MM.1S (cell line): ENCODE measurements at places on chromosomes 7 and 10.

GRCh38 chr10:13349463-13350274 is 1.6 kb upstream of the SEPHS1 start:
- DNase-seq: no peak
- H3K27ac ChIP-seq: peak overlapping the region; percentile 13; the same call in 1 of the 2 replicates
- peak overlapping the region; percentile 65 for H3K4me3 ChIP-seq

GRCh38 chr7:136912339-136912738 is 43.9 kb downstream of the CHRM2 start:
- no peaks in the 10 kb centered on the region for H3K36me3 ChIP-seq
- H3K27me3 ChIP-seq: no peaks in the 10 kb centered on the region
- no peaks in the 10 kb centered on the region for H3K4me1 ChIP-seq
- no peak overlapping the region for H3K27ac ChIP-seq
- no peak overlapping the region for H3K4me3 ChIP-seq

DNA sequence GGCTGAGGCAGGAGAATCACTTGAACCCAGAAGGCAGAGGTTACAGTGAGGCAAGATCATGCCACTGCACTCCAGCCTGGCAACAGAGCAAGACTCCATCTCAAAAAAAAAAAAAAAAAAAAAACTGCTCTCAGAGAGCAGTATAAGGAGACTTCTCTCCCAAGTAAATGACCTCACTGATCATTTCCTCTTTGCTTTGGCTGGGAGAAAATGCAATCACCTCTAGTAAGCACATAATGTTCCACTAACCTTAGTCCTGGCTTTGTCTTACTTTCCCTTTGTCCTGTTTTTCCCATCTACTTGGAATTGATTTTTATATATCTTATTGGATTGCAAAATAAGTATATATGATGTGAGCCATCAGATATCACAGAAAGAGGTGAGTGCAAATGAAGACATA is 2.5 kb downstream of the SLC25A13 start:
- no peaks in the 10 kb centered on the region for H3K27me3 ChIP-seq
- H3K27ac ChIP-seq: no peak overlapping the region
- no peak overlapping the region for H3K4me3 ChIP-seq
- H3K4me1 ChIP-seq: peaks cover 10% of the 10 kb centered on the region

DNA sequence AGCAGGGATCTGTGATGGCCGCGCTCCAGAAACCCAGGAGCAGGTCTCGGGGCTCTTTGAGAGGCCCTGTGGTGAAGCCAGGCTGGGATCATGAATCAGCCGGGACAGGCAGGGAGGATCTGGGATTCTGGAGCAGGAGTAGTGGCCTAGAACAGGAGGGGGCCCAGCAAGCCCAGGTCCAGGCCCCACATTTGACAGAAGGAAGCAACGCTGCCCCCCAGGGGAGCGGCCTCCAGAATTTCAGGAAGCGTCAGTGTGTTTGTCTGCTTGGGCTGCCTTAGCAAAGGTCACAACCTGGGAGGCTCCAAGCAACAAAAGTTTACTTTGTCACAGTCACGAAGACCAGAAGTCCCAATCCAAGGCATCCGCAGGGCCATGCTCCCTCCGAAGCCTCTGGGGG is 36.8 kb downstream of the CLRN3 start:
- H3K27me3 ChIP-seq: no peaks in the 10 kb centered on the region
- H3K4me3 ChIP-seq: no peak overlapping the region
- DNase-seq: no peak
- no peaks in the 10 kb centered on the region for H3K36me3 ChIP-seq

GRCh38 chr10:119503821-119504220 is 38.7 kb downstream of the RGS10 start:
- H3K27me3 ChIP-seq: no peaks in the 10 kb centered on the region
- H3K27ac ChIP-seq: no peak overlapping the region
- no peak overlapping the region for H3K4me3 ChIP-seq
- no peaks in the 10 kb centered on the region for H3K36me3 ChIP-seq

- no peaks in the 10 kb centered on the region for H3K36me3 ChIP-seq
- no peak overlapping the region for H3K27ac ChIP-seq
- DNase-seq: no peak
- H3K27me3 ChIP-seq: no peaks in the 10 kb centered on the region
- H3K4me1 ChIP-seq: peaks cover 3% of the 10 kb centered on the region; the same call in 1 of the 2 replicates
These were observed 39.1 kb downstream of the PODXL start for GRCh38 chr7:131517218-131517923.

DNA sequence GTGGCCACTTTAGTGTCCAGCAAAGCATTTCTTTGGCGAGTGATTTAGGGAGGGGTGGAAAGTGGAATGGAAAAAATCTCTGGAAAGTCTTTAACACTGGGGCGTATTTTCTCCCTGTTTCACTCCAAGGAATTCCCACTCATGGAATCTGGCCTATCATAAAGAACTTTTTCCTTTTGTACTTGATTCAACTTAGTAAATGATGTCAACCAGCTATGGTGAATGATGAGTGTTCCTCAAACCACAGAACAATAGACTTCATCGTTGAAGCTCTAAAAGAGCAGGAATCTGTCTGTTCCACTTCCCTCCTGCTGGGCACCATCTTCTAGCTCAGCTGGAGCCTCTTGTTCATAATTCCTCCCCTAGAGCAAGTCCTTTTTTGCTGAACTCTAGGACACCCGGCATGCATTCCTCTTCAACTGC is 66.5 kb downstream of the EPDR1 start:
- no peak overlapping the region for H3K27ac ChIP-seq
- DNase-seq: no peak
- H3K4me1 ChIP-seq: no peaks in the 10 kb centered on the region
- H3K27me3 ChIP-seq: no peaks in the 10 kb centered on the region

DNA sequence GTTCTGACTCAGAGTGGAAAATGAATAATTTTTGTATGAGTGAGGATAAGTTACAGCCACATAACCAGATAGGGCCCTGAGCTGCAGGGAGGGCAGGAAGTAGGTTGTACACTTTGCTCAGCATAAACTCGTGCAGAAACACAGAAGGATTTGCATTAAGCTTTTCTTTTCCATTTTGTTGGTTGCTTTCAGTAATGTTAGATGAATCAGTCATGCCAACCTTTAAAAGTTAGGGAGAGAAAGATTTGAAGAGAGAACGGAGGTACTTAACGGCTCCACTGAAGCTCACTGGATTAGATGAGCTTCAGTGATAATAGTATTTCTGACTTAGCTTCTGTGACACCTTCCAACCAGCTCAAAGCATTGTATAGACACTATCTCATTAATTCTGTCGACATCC is 348.1 kb downstream of the GATA3 start:
- no peak overlapping the region for H3K4me3 ChIP-seq
- no peak for DNase-seq
- H3K27ac ChIP-seq: no peak overlapping the region
- H3K27me3 ChIP-seq: no peaks in the 10 kb centered on the region

DNA sequence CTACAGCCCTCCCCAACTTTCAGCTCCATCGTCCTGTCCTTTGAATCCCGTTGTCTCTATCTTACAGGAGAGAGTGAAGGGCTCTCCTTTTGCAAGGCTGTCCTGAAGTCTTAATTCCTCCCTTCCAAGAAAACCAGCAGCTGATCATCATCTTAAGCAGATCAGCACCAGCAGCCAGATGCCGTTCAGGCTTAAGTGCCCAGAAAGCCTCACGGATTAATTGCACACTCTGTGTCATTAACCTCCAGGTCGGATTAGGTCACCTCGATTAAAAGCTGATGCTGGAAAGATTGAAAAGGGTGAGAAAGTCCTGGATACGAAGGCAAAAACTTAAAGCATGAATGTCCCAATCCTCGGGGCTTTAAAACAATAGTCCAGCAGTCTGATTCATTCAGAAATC is 24.8 kb upstream of the ADARB2 start:
- no peaks in the 10 kb centered on the region for H3K27me3 ChIP-seq
- H3K4me3 ChIP-seq: no peak overlapping the region
- no peaks in the 10 kb centered on the region for H3K4me1 ChIP-seq
- H3K36me3 ChIP-seq: no peaks in the 10 kb centered on the region
- H3K27ac ChIP-seq: no peak overlapping the region
- no peak for DNase-seq

DNA sequence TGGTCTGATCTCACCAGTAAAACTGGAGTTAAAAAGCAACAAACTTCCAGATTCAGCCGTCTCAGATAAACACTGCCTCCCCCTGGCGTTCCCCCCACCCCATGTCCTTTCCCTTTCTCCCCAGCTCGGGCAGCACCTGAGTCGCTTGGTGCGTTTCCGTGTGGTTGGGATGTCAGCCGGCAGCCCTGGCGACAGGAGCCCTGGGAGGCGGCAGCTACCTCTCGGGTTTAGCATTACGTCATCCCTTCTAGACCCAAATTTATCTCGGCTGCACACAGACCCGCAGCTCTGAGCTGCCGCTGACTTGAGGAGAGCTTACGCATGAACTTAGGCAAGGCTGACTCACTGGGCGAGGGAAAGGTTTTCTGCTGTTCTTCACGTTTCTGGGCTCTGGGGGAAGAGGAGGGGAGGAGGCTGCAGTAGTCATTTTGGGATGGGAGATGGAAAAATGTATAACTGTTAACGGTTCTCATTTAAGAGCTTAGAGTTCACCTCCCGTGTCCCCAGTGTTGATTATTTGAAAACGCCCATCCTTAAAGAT is 14.4 kb downstream of the MXI1 start:
- peak; percentile 81 for DNase-seq
- H3K4me3 ChIP-seq: peak overlapping the region; percentile 29
- H3K27me3 ChIP-seq: no peaks in the 10 kb centered on the region
- H3K27ac ChIP-seq: peak overlapping the region; percentile 51; the same call in 1 of the 2 replicates
- no peaks in the 10 kb centered on the region for H3K36me3 ChIP-seq

DNA sequence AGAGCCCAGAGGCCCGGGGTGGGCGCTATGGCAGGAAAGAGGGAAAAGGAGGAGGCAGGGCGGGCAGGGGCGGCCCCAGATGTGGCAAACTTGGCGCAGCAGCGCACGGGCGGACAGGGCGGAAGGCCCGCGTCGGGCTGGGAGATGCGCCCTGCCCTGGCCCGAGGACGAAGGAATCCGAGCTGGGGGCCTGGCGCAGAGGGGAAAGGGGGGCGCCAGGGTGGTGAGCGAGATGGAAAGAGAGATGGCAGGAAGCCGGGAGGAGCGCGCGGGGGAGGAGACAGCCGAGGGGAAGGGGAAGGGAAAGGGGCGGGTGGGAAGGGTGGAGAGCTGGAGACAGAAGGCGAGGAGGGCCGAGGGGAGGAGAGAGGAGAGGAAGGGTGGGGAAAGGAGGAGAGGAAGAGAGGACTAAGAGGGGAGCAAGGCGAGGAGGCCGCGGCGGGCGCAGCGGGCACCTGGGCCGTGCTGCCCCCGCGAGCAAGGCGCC is at the start of gene MARVELD1:
MARVELD1 (plus strand) TSS at position 392 of the 487 bp plus-strand sequence. CDS start 147 bp downstream, outside the sequence.
- H3K27ac ChIP-seq: no peak within 1 kb of the TSS
- H3K4me3 ChIP-seq: peak within 1 kb of the TSS; percentile 68
- no peak for DNase-seq

GRCh38 chr7:69817121-69817520 is 218.8 kb downstream of the AUTS2 start:
- H3K4me3 ChIP-seq: no peak overlapping the region
- H3K36me3 ChIP-seq: no peaks in the 10 kb centered on the region
- H3K27me3 ChIP-seq: no peaks in the 10 kb centered on the region
- H3K4me1 ChIP-seq: no peaks in the 10 kb centered on the region
- H3K27ac ChIP-seq: no peak overlapping the region

GRCh38 chr7:28435732-28436378 is 23.5 kb downstream of the CREB5 start:
- H3K4me1 ChIP-seq: no peaks in the 10 kb centered on the region
- no peak overlapping the region for H3K4me3 ChIP-seq
- DNase-seq: no peak
- no peaks in the 10 kb centered on the region for H3K36me3 ChIP-seq
- no peaks in the 10 kb centered on the region for H3K27me3 ChIP-seq
